Hippocampal formation (tissue), 2 donors: ENCODE measurements at places on chromosomes 7 and 10.

- no peak for DNase-seq
Observed at GRCh38 chr7:116713918-116714317, 41.9 kb downstream of the MET start.

DNA sequence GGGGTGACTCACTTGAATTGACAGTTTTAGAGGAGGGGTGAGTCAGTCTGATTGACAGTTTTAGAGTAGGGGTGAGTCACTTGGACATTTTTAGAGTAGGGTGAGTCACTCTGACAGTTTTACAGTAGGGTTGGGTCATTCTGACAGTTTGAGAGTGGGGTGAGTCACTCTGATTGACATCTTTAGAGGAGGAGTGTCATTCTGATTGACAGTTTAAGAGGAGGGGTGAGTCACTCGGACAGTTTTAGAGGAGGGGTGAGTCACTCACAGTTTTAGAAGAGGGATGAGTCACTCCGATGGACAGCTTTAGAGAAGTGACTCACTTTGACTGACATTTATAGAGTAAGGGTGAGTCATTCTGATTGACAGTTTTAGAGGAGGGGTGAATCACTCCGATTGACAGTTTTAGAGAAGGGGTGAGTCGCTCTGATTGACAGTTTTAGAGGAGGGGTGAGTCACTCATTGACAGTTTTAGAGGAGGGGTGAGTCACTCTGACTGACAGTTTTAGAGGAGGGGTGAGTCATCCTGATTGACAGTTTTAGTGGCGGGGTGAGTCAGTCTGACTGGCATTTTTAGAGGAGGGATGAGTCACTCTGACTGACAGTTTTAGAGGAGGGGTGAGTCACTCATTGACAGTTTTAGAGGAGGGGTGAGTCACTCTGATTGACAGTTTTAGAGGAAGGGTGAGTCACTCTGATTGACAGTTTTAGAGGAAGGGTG is 595.9 kb downstream of the DNAJB6 start:
- no peak for DNase-seq

DNA sequence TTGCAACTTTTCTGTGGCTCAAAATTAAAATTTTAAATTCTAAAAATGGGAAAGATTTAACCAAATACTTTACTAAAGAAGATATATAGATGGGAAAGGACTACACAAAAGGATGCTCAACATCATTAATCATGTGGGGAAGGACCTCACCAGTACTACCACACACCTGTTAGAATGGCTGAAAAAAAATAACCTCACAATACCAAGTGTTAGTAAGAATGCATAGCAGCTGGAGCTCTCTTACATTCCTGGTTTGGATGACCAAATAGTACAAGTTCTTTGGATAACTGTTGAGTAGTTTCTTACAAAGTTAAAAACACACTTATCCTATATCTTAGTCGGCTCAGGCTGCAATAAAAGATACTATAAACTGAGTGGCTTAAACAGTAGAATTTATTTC is 33.9 kb downstream of the LIPJ start:
- no peak for DNase-seq

GRCh38 chr10:62618054-62618453 is 186.5 kb upstream of the ADO start:
- DNase-seq: no peak

GRCh38 chr7:105198223-105198622 is 184.2 kb downstream of the KMT2E start:
- no peak for DNase-seq

DNA sequence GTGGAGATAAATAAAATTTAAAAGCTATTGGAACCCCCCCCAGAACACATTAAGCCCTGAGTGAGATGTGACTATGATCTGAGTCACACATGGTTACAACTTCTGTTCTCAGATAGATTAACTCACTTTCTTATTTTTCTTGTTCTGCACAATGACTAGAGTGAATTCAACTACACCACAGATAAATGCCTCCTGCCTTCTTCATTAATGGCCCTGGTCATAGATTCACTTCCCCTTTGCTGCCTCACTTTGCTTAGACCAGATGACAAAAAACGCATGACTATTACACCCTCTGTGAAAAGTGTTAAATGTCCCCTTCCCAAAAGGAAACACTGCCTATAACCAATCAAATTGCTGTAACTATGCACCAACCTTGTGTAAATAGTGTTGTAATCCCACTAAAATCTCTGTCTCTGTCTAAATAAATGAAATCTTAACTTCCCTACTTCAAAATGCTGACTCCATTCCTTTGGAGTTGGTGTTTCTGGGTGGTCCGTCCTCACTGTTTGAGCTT is 49.4 kb downstream of the AKR1D1 start:
- DNase-seq: no peak

DNA sequence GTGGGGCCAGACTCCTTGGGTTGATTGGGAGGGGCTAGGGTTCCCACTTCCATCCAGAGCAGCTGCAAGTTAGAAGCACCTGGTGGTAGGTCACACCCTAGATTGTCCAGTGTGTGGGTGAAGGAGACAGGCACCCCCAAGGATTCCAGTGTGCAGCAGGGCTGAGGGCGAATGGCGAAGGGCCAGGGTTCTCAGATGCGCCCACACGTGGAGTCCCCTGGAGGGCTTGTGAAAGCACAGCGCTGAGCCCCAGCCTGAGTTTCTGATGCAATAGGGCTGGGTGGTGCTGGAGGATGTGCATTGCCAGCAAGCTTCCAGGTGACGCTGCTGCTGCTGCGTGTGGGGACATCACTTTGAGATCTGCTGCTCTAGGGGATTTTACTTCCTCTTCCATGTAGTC is 25.4 kb downstream of the TBATA start:
- DNase-seq: no peak

- no peak for DNase-seq
Observed at GRCh38 chr10:124255556-124255955, 162.2 kb upstream of the CHST15 start.

GRCh38 chr7:25148772-25149575 is 23.9 kb upstream of the CYCS start:
- DNase-seq: no peak

DNA sequence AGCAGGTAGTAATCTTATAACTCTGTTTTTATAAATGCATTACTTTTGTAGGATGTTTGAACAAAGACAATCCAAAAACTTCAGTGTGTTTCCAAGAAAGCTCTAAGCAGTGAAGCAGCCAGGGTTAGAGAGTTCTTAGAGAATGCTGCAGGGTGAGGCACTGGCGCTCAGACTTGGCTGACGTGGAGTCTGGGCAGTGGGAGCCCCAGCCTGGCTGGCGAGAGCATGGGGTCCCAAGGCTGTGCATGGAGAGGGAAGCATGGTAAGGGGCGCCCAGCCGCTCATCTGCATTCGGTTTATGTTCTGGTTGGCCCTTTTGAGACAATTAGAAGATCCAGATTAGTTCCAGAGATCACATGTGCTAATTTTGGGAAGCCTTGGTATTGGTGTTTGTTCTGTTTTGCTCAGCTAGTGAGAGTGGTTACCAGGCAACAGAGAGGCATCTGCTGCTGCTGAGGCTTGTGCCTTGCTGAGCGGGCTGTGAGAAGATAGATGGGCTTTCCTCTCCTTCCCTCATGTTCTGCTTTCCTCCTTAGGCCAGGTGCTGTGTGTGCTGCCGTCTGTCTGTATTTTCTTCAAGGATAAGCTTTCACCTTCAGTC is 10.3 kb downstream of the SUN1 start:
- DNase-seq: peak; percentile 50

GRCh38 chr7:67571026-67571545 is 574.5 kb downstream of the TYW1 start:
- no peak for DNase-seq

GRCh38 chr7:47454974-47455871 is 126.7 kb downstream of the TNS3 start:
- no peak for DNase-seq

GRCh38 chr10:89337484-89337883 is 9.7 kb downstream of the IFIT3 start:
- DNase-seq: no peak

- DNase-seq: no peak
Observed at GRCh38 chr10:113665806-113666354, 2.0 kb upstream of the NRAP start.

DNA sequence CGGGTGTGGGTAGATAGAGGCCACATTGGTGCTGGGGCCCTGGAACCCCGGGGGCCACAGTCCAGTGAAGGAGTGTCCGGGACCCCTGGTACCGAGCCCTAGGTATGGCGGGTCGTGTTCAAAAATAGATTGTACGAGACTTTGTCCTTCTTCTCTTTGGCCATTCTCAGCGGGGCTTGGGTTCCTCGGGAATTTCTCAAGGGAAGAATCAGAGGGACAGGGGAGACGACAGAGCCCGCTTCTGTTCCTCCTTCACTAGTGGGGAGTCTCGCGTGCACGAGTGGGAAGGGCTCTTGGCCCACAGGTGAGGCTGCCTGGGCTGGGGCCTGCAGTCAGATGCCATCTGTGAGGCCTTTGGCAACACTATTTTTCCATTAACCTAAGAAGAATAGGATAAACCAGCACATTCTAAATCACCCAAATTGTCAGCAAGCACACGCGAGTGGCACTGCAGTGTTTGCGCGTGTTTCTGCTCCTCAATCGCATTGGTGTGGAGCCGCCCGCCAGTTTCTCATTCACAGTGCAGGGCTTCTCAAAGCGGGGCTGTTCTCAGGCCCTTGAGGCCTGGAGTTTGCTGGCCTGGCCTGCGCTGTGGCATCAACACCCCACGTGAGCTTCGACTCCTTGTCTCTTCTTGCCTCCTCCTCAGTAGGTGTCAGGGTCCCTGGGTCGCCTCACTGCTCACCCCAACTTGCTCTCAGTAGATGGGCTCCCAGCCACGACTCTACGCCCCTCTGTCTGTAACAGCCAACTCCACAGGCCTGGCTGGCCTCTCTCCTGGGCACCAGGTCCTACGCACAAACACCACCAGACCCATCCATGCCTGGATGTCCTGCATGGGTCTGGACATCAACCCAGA is 187.6 kb upstream of the SHH start:
- DNase-seq: no peak

DNA sequence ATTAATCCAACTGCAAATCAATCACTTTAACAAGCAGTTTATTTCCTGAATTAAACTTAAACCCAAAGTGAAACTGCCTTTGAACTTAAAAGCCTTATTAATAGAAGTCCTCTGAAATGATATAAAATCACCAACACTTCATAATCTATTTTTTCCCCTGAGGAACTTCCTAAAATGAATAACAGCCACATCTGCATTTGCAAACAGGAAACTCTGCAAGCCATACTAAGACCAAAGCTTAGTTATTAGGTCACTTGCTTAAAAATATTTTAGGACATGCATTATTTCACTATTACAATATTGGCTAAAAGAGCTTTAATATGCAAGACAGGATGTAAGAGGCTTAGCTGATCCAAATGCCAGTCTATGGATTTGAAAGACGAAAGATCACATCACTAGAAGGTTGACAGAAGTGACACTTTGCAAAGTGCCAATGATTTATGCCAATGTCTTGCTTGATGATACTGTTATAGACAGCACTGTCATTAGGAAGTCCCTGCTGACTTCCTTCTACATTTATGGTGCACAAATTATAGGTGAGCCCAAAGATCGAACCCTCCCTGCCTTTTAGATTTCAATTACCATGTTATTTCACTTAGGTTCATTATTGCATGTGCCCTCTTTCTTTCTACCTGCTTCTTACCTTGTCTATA is 99.9 kb upstream of the SKAP2 start:
- no peak for DNase-seq

DNA sequence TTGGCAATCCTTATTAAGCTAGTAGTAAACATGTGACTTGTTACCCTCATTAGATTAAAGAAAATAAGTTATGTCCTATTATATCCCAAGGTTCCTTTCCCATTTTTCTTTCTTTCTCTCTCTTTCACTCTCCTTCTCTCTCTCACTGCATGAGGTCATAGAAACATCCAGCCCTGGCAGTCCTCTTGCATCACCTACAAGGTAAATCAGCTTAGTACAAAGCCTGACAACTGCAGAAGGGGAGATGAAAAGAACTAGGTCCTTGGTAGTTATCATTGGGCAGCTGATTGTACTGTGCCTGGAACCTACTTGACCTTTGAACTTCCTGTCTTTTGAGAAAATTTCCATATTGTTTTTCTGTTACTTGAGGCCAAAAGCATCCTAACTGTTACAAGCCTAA is 307.9 kb upstream of the SP8 start:
- DNase-seq: no peak

DNA sequence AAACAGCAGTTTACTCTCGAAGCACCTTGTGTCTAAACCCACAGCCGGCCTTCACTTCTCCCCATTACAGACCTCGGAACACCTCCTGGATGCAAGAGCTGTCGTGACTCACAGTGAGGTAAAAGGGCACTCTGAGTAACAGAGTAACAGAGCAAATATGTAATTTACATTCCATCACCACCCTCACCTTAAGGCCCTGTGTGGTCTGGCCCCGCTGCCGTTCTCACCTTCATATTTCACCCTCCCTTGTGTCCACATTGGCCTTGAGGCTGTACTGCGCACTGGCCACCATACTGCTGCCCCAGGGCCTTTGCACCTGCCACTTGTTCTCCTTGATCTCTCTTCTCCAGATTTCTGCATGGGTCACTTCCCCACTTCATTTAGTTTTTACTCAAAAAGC is 12.6 kb downstream of the FFAR4 start:
- DNase-seq: no peak

- DNase-seq: no peak
Observed at GRCh38 chr7:34155220-34155908, 250.0 kb downstream of the BMPER start.

GRCh38 chr10:69810097-69810496 is 8.4 kb downstream of the COL13A1 start:
- no peak for DNase-seq

DNA sequence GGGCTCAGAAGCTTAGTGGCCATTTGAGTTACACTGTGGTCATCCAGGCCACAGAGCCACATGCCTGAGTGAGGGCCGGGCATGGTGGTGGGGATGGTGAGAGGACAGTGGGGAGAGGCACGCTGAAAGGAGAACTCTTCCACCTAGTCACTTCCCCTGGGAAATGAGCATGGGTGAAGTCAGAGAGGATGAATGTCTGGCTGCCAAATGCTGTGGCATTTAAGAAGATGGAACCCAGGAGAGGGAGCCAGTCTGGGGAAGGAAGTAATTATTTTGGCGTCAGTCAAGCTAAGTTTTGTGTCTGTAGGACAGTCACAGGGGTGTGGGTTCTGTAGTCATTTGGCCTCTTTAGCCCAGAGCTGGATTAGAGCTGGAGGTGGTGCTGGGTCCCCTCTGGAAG is 86.0 kb upstream of the PODXL start:
- DNase-seq: no peak

DNA sequence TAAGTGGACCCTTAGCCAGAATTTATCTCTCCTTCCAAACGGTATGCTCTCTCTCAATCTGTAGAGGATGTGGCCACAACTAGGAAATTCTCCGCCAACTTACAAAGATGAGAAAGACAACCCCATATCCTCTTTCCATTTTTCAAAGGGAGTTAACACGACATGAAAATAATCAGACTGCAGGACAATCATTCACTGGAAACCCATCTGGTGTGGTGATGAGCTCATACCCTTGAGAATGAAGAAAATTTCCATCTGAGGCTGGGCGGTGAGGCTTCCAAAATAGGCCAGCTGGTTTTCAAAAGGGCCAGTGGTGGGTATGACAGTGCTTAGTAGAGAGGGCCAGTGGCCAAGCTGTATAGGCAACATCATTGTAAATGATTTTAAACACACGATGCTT is 369.6 kb downstream of the FRMD4A start:
- DNase-seq: no peak
